ENCODE measurements at places on chromosomes 7 and 10.
A peak's percentile ranks its signal among the peaks of the same experiment; 100 is the strongest.

DNA sequence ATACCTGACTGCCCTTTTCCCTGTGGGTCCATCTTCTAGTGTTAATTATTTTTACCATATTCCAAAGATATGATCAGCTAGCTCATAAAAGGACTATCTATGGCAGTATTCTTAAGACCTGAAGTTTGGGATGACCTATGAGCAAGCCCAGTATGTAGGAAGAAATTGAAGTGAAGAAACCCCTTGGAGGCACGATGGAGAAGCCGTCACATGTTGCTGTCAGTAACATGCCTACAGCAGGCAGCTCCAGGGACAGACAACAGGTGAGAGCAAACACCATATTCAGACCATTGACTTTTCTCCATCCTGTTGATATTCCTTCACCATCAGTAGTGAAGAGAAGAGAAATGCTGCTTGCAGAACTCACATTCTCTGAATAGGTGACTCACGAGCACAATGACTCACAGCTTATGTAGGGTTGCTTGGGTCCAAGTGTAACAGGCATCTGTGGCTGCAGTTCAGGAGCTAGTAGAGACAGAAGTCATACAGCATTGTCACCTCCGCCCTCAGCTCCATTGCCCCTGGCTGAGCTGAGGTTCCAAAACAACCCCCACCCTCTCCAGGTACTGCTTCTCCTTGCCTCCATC is 8.4 kb upstream of the LYZL2 start:
- DNase-seq, result no peak

DNA sequence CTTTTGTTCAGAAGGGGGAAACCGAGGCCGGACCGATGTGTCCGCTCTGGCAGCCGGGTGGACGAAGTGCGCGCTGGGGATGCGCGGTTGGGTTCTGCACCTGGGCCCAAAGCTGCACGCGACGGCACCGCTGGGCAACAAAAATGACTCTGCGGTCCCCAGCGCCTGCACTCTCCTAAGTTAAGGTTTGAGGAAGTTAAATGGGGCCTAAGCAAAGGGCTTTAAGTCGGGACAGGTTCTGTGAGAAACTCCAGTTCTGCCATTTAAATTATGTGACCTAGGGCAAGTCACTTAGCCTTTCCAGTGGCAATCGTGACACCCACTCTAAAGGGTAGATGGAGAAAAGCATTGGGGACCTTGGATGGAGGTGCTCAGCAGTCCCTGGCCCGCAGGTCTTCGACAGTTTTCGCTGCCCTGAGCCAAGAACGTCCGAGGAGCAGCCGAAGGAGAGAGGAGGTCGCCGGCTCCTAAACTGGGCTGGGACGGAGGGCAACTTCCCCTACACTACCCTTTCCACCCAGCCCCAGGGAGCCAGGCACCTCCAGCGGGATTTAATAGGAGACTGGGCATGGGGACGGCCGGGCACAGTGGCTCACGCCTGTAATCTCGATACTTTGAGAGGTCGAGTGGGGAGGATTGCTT is 534 bp upstream of the ACBD5 start:
- peak; percentile 17 for DNase-seq

GRCh38 chr7:2792856-2793487 is 51.1 kb downstream of the GNA12 start:
- no peak for DNase-seq

DNA sequence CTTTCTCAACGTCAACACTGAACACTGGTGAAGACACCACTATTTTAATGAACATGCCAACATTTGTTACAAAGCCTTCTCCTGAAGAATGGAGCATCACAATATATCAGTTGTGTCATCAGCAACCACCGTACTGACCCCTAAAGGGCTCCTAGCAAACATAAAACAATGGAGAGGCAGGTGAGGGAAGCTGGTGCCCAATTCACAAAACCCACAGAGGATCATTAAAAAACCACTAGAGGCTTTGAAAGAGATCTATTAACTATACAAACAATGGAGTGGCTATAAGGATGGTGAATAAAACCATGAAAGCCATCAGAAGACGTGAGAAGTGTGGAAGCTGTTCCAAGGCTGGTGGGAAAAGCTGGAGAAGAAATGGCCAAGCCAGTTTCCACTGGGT is 150.8 kb downstream of the FAM107B start:
- no peak for DNase-seq

GRCh38 chr10:100141446-100142087 is 44.3 kb downstream of the ERLIN1 start:
- no peak for DNase-seq

- no peak for DNase-seq
Measured at GRCh38 chr10:51804866-51805265, 105.5 kb upstream of the CSTF2T start.

Measured in CD4-positive, alpha-beta T cell treated with Interleukin-17A for 4 hours (primary cell).